ENCODE measurements at places on chromosomes 7 and 10. TPM values are rescaled to one million over a fixed set of nuclear protein-coding genes. Genes with fewer than 3 reads are reported as not detected.

GRCh38 chr7:99191869-99192596 is 15.9 kb downstream of the KPNA7 start:
- H3K4me1 ChIP-seq, result peaks cover 7% of the 10 kb centered on the region
- no peaks in the 10 kb centered on the region for H3K36me3 ChIP-seq
- no peak overlapping the region for H3K4me3 ChIP-seq
- H3K27ac ChIP-seq, result no peak overlapping the region
- no peaks in the 10 kb centered on the region for H3K27me3 ChIP-seq

- H3K4me1 ChIP-seq, result no peaks in the 10 kb centered on the region
- no peak overlapping the region for H3K4me3 ChIP-seq
- no peaks in the 10 kb centered on the region for H3K27me3 ChIP-seq
- H3K36me3 ChIP-seq, result no peaks in the 10 kb centered on the region
Observed at GRCh38 chr10:67438605-67439304, 257.2 kb downstream of the CTNNA3 start.

DNA sequence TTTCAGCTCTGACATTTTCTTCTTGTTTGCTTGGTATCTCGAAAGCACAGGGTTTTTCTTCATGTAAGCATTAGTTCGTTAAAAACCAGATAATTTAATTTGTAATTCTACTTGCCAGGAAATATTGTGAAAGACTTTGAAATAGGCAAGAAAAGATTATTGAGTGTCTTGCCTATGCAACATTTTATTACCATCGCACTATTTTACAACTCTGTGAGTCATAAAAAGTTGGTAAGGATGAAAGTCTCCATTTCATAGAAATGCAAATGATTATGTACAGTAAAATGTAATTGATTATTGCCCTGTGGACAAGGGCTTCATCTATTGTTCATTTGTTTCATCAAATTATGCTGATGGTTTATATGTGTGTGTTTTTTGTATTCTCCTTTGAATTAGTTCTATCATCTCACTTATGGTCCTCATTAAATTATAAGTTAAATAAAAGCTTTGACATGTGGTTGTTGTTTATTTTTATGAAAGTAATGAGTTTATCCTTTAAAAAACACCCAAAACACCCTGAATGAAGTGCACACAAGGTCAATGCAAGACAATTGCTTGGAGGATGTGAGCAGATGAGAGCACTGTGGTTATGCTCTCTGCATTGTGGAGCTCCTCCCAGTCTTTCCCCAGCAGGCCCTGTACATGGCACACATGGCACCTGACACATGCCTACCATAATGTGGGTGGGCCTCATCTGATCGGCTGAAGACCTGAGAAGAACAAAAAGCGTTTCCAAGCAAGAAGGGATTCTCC is 230.8 kb downstream of the CXCL12 start:
- H3K4me3 ChIP-seq, result no peak overlapping the region
- H3K36me3 ChIP-seq, result no peaks in the 10 kb centered on the region
- no peaks in the 10 kb centered on the region for H3K27me3 ChIP-seq
- no peak for DNase-seq

- no peaks in the 10 kb centered on the region for H3K27me3 ChIP-seq
- H3K4me3 ChIP-seq, result no peak overlapping the region
- no peaks in the 10 kb centered on the region for H3K36me3 ChIP-seq
- no peaks in the 10 kb centered on the region for H3K4me1 ChIP-seq
Observed at GRCh38 chr10:8272794-8273425, 218.4 kb downstream of the GATA3 start.

DNA sequence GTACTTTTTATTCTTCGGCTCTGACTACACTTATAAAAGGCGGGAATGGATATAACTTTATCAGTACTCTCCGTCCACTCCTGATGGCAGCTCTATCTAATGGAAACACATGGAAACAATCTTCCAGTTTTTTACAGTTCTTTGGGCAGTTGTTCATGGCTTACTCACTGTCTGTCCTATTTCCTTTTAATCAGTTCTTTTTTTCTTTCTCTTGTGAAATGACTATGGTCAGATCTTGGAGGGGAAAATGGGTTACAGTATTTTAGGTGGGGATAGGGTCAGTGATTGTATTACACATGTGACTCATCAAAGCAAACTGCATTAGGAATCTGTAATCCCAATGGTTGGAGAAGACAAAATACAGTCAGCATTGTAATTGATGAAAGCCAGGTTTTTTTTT is 112.4 kb downstream of the BICC1 start:
- H3K27me3 ChIP-seq, result no peaks in the 10 kb centered on the region
- no peaks in the 10 kb centered on the region for H3K36me3 ChIP-seq
- no peak overlapping the region for H3K27ac ChIP-seq
- H3K4me1 ChIP-seq, result no peaks in the 10 kb centered on the region
- no peak overlapping the region for H3K4me3 ChIP-seq
- no peak for DNase-seq

- H3K36me3 ChIP-seq, result no peaks in the 10 kb centered on the region
- DNase-seq, result no peak
- no peak overlapping the region for H3K4me3 ChIP-seq
Observed at GRCh38 chr7:28701731-28702130, 256.4 kb downstream of the TRIL start.

DNA sequence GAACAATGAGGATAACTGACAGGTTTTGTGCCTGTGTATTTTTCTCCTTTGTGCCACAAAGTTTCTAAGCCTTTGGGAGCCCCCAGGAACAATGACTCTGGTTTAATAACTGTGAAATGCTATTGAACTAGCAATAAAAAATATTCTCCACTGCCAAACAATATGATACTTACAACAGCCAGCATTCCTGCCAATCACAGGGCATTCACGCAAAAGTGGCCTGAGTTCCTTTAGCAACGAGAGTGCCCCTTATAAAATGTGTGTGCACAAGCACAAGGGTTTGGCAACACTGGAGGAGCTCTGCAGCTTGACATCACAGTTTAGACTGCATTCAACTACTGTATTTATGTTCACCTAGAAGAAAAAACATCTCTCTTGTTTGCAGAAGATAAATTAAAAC is 412.9 kb upstream of the NFE2L3 start:
- H3K36me3 ChIP-seq, result no peaks in the 10 kb centered on the region
- peaks cover under 1% of the 10 kb centered on the region for H3K27me3 ChIP-seq
- DNase-seq, result no peak

GRCh38 chr7:10128748-10129147 is 844.9 kb upstream of the PHF14 start:
- H3K36me3 ChIP-seq, result no peaks in the 10 kb centered on the region
- no peaks in the 10 kb centered on the region for H3K27me3 ChIP-seq
- no peak for DNase-seq

DNA sequence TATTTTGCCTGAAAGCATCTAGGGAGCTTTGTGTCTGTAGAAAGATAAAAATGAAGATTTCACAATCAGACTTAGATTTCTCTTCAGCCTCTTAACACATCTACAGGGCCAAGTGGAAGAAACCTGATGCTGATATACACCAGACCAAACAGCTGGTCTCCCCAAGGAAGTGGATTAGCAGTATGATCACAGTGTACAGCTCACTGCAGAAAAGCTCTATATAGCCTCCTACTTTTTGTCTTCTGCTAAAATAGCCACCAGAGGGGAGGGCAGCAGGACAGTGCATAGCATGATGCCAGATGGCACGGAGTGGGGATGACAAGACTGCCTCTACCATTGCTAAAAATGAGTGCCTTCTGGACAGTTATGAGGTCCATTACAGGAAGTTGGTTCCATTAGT is 16.0 kb downstream of the FAM13C start:
- H3K36me3 ChIP-seq, result no peaks in the 10 kb centered on the region
- H3K27ac ChIP-seq, result no peak overlapping the region
- no peak overlapping the region for H3K4me3 ChIP-seq
- no peak for DNase-seq
- no peaks in the 10 kb centered on the region for H3K27me3 ChIP-seq
- no peaks in the 10 kb centered on the region for H3K4me1 ChIP-seq

DNA sequence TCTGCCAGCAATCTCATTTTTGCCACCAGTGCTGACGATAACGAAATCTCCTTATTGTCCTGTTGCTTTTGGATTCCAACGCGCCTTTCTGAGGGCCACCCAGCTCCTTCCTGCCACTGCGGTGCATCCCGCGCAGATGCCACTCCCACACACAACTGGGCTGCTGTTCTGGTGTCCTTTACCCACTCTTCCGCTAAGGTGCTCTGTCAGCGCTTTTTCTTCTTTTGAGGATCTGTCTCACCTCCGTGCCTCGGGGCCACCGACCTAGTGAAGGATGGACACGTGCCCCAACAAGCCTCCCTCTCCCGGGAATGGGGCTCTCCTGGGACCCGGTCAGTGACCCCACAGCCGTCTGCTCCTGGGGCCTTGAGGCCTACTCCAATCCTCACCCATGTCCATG is 314.3 kb upstream of the COBL start:
- H3K27ac ChIP-seq, result no peak overlapping the region
- H3K4me3 ChIP-seq, result no peak overlapping the region
- no peak for DNase-seq
- H3K4me1 ChIP-seq, result no peaks in the 10 kb centered on the region
- H3K36me3 ChIP-seq, result no peaks in the 10 kb centered on the region
- no peaks in the 10 kb centered on the region for H3K27me3 ChIP-seq

GRCh38 chr10:117736655-117737054 is 194.1 kb downstream of the EMX2 start:
- no peak for DNase-seq
- H3K36me3 ChIP-seq, result no peaks in the 10 kb centered on the region
- H3K4me3 ChIP-seq, result no peak overlapping the region
- H3K4me1 ChIP-seq, result no peaks in the 10 kb centered on the region
- no peak overlapping the region for H3K27ac ChIP-seq

CFAP46 gene
- total RNA-seq, result 4.1 TPM

NUTM2E gene
- total RNA-seq, result not detected

FAM25C gene
- total RNA-seq, result not detected

IDI2 gene
- total RNA-seq, result not detected

PNLIP gene
- not detected for total RNA-seq

DOCK1 gene
- 47.4 TPM for total RNA-seq

CFAP70 gene
- 0.87 TPM for total RNA-seq

GTF2I gene
- total RNA-seq, result 220 TPM

AFAP1L2 gene
- total RNA-seq, result 6.7 TPM

All from left lung (tissue), 14 donors.